ENCODE measurements at places on chromosomes 1 and 21.

DNA sequence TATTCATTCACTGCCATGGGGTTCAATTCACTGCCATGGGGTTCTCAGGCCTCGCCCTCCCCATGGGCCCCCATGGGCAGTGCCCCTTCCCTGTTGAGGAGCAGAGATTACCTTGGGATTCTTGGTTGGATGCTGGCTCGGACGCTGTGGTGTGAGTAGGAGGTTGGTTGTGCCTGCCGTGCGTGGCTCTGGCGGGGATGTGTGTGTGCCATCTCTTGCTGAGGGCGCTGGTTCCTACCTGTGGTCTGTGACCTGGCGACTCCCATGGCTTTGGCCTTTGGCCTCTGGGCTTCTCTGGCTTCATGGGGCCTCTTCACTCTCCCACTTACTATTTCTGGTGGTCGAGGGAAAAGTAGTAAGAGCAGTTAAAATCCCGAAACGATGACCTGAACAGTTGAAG lies 42.1 kb downstream of the PCNT start:
- no peak for DNase-seq

GRCh38 chr1:240967070-240967724 lies 355.2 kb upstream of the GREM2 start:
- no peak for DNase-seq

DNA sequence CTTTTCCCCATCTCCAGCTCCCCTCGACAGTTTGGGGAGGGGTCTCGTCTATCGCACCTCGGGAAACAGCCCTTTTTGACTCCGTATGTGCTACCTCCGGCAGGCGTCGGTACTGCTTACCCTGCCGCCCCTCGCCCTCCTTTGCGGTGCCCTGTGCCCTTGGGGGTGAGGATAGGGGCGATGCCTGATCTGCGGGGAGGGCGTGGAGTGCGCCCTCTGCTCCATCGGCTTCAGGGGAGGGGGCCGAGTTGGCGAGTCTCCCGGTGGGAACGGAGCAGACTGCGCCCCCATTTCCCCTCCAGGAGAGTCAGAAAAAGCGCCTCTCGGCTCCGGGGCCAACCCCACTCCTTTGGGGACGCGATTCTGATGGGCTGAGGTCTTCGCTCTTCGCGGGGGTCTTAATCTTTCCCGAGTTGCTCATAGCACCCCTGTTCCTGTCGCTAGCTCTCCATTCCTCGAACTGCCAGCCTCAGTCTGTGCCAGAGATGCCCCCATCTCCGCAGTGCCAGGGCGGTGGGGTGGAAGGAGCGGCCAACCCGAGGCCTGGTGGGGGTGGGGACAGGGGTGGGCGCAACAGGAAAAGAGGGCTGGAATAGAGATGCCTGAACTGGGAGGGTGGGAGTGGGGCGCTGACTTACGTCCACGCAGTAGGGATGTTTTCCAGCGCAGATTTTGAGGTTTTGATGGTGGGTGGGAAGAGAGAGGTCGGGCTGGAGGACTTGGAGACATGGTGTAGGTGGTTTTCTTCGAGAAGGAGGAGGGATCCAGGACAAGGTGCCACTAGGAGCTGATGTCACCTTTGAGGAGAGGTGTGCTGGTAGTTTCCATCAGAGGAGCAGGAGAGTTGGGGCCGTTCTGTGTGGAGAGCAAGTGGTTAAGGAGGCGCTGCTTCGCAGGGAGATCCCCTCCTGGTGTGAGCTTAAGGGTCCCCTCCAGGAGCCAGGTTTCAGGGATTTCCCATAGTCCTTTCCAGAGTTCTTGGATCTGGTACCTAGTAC lies 674 bp downstream of the PPFIA4 start:
- DNase-seq: no peak

DNA sequence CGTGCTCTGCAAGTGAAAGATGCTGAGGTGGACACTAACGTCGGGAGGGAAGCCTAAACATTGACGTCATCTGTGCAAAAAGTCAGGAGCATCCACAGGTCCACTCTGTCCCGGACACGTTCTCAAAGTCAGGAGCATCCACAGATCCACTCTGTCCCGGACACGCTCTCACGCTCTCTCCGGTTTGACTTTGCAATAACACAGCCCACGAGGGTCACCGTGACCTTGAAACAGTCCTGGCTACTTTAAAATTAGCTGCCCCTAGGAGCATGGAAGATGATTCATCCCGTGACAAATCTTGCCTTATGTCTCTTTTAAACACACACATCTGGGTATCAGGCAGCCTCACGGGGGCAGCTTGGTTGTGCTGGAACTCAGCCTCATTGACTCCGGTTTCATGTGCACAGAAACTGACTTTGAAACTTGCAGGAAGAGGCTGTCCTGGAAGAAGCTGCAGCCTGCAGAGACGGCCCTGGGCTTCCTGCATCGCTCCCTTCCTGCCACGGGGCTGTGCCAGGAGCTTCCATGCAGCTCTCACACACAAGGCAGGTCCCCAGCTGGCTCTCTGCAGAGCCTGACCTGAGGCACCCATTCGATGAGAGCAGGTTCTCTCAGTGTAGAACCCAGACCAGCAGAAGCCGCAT lies 18.1 kb upstream of the COL18A1 start:
- DNase-seq: peak; percentile 75

DNA sequence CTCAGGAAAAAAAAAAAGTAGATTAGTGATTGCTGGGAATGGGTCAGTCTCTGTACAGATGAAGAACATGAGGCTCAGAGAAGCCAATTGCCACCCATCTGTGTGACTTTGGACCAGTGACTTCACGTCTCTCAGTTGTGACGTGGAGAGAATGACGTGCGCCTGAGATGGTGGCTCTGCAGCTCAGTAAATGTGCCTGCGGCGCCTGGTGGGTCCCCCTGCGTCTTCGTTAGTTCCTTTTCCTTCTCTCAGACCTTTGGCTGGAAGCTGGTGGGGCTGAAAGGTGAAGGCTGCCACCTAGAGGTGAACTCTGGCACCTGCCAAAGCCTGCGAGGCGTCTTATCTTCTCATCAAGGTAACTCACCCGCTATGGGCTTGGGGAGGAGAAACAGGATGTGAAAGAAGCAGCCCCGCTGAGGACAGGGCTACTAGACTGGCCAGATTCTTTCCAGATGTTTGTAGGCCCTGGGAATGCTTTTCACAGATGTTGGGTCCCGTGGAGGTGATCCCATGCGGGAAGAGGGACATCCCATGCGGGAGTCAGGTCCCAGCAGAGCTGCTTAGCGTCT lies 8.7 kb upstream of the E2F2 start:
- DNase-seq: no peak

- no peak for DNase-seq
Measured at GRCh38 chr1:36425791-36426190, 24.5 kb downstream of the OSCP1 start.

- no peak for DNase-seq
Measured at GRCh38 chr1:96073100-96073499, 648.5 kb upstream of the PTBP2 start.

- DNase-seq: no peak
Measured at GRCh38 chr1:168110896-168111545, 25.7 kb downstream of the GPR161 start.

All from AG09309 (cell line).